Midbrain (tissue), 1 donor: ENCODE measurements at places on chromosomes 4 and X.
A peak's percentile ranks its signal among the peaks of the same experiment; 100 is the strongest.

- no peak for DNase-seq
These were observed 117.8 kb downstream of the SCD5 start for GRCh38 chr4:82680834-82681233.

- DNase-seq = no peak
These were observed 576.2 kb upstream of the SMIM31 start for GRCh38 chr4:164177753-164178152.

GRCh38 chr4:64880557-64880956 is 471.3 kb upstream of the TECRL start:
- DNase-seq = no peak

DNA sequence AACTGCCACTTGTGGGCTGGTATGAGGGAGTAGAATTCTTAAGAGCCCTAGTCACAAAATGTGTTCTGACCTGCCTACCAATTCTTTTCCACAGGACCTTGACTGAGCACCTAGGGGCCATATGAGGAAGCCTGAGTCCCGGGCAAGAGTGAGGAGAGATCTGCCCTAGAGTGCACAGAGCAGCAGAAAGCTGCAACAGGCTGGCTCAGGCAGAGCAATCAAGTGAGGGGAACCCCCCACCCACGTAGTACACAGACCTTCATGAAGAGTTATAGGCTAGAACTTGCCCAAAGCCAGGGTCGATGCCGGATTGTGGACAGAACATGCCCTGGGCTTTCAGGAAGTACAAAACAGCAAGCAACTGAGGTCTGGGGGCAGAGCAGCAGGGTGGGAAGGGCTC is 117.0 kb downstream of the SPOCK3 start:
- DNase-seq = no peak

DNA sequence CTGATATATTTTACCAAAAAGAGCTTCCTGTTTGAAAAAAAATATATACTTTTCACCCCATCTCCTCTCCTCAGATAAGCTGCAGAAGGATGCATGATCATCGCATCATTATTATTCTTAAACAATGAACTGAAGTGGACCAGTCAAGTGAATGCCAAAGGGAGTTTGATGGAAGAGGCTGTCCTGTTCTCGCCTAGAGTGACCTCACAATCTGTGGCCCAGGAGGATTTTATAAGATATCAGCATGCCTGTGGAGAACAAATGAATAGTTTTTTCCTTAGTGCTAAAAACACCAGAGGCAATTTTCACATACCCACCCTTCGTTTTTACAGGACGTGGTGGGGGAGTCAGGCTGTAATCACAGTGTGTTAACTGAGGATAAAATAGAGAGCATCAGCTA is 112.7 kb downstream of the USP46 start:
- DNase-seq = no peak

DNA sequence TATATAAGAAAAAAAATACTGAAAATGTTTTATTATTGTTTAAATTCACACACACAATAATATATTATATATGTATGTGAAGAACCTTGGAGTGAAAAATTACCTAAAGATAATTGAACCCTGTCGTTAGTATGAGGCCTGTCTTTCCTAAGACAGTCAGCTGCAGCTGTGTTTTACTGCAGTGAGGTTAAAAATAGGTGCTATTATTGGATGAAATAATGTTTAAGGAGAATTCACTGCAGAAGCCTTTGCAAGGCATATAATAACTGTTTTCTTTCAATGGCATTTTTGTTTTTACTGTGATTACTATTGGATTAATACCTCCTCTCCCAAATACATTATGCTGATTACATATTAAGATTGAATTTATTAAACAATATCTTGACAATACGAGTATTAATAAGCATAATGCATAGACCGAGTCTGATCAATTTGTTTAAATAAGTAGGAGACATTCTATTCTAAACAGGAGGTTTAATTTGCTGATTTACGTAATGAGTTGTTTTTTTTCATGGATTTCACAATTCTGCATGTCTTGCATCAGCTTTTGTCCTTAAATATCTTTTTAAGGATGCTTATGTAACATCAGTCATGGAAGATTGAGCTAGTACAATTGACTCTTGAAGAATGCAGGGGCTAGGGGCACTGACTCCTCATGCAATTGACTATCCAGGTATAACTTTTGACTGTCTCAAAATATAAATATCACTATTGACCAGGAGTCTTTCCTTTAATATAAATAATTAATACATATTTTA is 1181.1 kb upstream of the PCDH7 start:
- no peak for DNase-seq

- DNase-seq = no peak
These were observed 4.5 kb downstream of the APLN start for GRCh38 chrX:129650183-129650689.

- DNase-seq = no peak
These were observed 215.3 kb downstream of the HS6ST2 start for GRCh38 chrX:132743086-132743485.

DNA sequence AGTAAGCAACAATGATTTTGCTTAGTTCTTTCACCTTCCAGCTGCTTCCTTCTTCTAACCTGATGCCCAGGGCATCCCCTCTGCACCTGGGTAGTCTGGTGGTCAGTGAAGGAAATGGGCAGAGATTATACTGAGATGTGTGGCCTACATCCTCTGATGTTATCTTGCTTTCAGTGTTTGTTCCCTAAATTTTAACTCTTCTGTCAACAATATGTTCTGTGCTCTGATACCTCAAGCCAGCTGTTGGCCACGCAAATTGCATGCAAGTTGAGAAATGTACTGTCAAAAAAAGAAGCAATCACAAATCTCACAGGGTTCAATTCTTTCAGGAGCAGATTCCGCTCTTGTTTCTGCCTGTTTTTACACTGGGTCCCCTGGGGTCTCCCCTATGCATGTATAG is 73.8 kb downstream of the FBXW7 start:
- no peak for DNase-seq

DNA sequence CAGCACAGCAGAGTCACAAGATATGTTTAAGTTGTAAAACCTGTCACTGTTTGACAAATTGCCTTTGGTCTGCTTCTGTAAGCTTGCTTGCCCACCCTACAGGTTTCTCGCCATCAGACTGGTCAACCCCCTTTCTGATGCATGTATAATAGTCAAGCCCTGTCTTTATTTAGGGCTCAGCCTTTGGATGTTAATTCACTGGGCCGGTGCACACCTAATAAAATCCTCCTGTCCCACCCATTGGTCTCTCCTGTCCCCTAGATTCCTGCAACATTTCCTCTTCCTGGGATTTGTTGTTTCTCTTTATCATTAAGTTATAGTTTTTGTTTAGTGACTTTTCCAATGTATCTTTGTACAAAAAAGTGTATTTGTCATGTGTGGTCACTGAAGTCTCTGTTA is 38.2 kb downstream of the GLUD2 start:
- DNase-seq = no peak

DNA sequence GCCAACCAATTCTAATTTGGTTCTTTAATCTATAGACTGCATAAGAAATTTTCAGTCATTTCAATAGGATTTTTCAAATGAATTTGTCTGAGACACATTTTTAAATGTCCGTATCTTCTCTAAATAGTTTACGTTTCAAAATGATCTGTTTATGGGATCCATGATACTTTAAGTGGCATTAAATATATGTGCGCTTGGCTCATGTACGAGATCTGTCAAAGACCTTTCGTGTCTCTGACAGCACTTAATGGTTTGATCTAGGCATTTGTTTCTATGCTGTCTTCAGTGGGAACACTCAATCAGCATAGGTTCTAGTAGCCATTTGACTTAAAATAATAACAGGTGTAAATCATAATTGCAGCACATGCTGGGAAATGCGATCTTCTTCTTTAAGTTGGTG is 731.0 kb downstream of the CENPC start:
- no peak for DNase-seq

- no peak for DNase-seq
These were observed 174.5 kb downstream of the SMIM20 start for GRCh38 chr4:26088433-26088928.

GRCh38 chrX:112536544-112536943 is 143.2 kb downstream of the LHFPL1 start:
- DNase-seq = no peak

- DNase-seq = no peak
These were observed 124.5 kb upstream of the ARSJ start for GRCh38 chr4:114103908-114104307.

DNA sequence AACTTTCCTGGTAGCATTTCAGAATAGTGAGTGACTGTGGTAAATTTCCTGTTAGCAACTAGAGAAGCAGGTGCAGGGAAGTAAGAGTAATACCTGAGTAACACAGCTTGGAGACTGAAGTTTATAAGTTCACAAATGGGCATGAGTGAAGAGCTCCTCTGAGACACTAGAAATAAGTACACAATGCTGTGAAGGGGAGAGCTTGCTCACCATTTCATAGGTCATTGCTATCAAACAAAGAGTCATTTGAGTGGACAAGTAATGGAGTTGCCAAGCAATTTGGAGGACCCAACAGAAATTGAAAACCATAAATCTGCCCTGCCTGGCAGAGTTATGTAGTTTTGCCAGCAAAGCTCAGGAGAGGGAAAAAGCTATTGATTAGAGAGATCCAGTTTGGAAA is 523.6 kb downstream of the TRAM1L1 start:
- no peak for DNase-seq

- no peak for DNase-seq
These were observed 1.5 kb upstream of the TSPAN5 start for GRCh38 chr4:98659741-98660462.

- DNase-seq = no peak
These were observed 280.7 kb downstream of the ANK2 start for GRCh38 chr4:113330200-113330599.

GRCh38 chrX:19799319-19800182 is 87.8 kb downstream of the SH3KBP1 start:
- DNase-seq = no peak

GRCh38 chr4:144627663-144628076 is 18.3 kb upstream of the HHIP start:
- no peak for DNase-seq

DNA sequence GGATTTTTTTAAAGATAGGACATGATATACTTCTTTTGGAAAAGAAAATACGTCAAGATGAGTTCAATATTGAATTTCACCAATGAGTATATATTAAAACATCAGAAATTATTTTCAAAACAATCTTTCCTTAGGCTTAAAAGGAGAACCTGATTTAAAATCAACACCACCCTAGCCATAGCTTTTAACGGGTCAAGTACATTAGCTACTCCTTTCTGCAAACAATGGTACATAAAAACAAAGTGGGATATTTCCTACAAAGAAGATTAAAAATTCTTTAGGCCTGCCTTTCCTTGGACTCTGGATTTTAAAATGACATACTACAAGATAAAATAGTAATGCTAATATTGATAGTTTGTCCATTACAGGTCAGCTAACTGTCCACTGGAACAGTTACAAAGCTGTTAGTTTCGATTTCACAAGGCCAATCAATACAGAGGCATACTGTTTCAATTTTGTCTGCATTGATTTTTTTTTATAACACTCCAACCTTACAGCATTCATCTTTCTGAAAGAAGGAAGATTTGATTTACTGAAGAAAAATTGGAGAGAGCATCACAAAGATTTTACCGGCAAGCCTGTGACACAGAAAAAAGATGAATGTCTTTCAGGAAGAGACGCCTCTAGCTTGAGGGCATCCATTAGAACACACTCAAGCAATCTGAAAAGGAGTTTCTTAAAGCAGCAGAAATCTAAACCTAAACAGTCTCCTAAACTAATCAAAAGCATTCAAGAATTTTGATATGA is 97.2 kb downstream of the MAB21L2 start:
- DNase-seq = peak; percentile 58
